ENCODE measurements at places on chromosomes 4 and X. TPM values are rescaled to one million over a fixed set of nuclear protein-coding genes. Genes with fewer than 3 reads are reported as not detected.

CXXC4 gene
- total RNA-seq, result 0.43 TPM

RTL9 gene
- under 0.01 TPM for total RNA-seq

CSAG1 gene
- total RNA-seq, result not detected

DDIT4L gene
- total RNA-seq, result 1.0 TPM

PRMT9 gene
- 14.4 TPM for total RNA-seq

GABRE gene
- 54.4 TPM for total RNA-seq

SFRP2 gene
- total RNA-seq, result not detected

CXCL8 gene
- total RNA-seq, result 8.5 TPM

WAS gene
- under 0.01 TPM for total RNA-seq

PRKX gene
- 36.6 TPM for total RNA-seq

IL2 gene
- not detected for total RNA-seq

GSX2 gene
- not detected for total RNA-seq

FAM47A gene
- total RNA-seq, result not detected

HELT gene
- total RNA-seq, result not detected

TENM3 gene
- 15.0 TPM for total RNA-seq

NPY1R gene
- under 0.01 TPM for total RNA-seq

ITGB1BP2 gene
- total RNA-seq, result 1.5 TPM

CYLC1 gene
- total RNA-seq, result not detected

SHROOM2 gene
- total RNA-seq, result 11.4 TPM

CSAG3 gene
- total RNA-seq, result not detected

PRR32 gene
- not detected for total RNA-seq

NWD2 gene
- 0.07 TPM for total RNA-seq

DRP2 gene
- total RNA-seq, result under 0.01 TPM

TET2 gene
- total RNA-seq, result 11.3 TPM

FAT4 gene
- total RNA-seq, result 1.4 TPM

FABP2 gene
- total RNA-seq, result not detected

ABCE1 gene
- total RNA-seq, result 235 TPM

HTN1 gene
- not detected for total RNA-seq

GPC4 gene
- total RNA-seq, result 0.34 TPM

HPGD gene
- total RNA-seq, result 5.1 TPM

UCP1 gene
- total RNA-seq, result not detected

CT47B1 gene
- total RNA-seq, result not detected

PAK3 gene
- under 0.01 TPM for total RNA-seq

All from nasal cavity respiratory epithelium epithelial cell of viscerocranial mucosa (primary cell).